Activated CD8-positive, alpha-beta T cell treated with anti-CD3 and anti-CD28 coated beads for 36 hours (primary cell): ENCODE measurements at places on chromosomes 5 and 9. TPM values are rescaled to one million over a fixed set of nuclear protein-coding genes. Genes with fewer than 3 reads are reported as not detected.

DNA sequence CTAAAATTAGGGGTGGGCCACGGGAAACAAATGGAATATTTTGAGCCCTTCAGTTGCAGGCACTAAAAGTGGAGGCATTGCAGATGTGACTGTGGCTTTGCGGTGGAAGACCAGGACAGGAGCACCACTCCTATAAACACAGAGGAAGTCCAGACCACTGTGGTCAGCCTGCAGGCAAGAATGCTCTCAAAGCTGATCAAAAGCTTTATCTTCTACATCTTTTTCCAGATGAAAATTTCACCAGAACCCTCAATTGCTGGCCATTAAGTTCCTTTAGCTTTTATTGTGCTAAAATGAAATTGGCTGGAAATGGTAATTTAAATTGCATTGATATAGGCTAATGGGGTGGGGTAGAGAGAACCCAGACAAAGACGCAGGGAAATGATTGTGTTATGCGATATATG lies 208.8 kb downstream of the ERCC6L2 start:
- DNase-seq: no peak

RIOK2 gene
- 33.1 TPM for total RNA-seq

- no peak for DNase-seq
Measured at GRCh38 chr5:108760512-108760911, 12.8 kb downstream of the FER start.

DNA sequence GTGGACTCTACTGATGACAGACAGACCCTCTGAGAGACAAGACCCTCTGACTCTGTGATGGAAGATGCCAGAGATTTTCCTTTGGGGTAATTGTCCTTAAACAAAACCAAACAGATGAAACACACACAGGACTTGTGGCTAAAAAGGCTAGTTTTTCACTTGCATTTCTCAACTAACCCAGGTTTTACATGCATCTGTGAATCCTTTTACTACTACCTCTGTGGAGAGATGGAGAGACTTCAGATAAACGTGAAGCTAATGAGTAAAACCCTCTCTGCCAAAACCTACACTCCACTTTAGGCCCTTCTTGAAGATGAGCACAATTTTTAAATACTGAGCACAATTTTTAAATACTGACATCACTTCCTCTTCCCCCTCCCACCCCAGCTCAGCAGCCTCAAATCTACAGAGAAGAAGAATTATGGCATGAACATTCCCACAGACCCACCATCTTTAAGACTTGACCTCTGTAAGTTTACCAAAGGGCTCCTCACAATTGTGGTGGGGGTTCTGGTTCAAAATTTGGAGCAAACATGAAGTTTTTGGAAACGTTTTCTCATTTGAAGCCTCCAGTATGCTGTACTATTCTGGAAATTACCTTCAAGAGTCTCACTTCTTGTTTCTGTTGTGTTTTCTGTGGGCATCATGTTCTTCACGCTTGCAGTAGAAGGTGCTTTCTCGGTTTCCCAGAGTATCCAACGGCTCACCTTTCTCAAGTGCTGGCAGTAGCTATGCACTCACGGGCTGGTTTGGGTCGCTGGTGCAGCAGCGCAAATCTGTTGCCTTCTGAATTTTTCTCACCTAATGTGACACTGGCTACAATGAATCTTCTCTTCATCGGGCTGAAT lies 42.7 kb downstream of the ACER2 start:
- no peak for DNase-seq

MYMK gene
- not detected for total RNA-seq

DNA sequence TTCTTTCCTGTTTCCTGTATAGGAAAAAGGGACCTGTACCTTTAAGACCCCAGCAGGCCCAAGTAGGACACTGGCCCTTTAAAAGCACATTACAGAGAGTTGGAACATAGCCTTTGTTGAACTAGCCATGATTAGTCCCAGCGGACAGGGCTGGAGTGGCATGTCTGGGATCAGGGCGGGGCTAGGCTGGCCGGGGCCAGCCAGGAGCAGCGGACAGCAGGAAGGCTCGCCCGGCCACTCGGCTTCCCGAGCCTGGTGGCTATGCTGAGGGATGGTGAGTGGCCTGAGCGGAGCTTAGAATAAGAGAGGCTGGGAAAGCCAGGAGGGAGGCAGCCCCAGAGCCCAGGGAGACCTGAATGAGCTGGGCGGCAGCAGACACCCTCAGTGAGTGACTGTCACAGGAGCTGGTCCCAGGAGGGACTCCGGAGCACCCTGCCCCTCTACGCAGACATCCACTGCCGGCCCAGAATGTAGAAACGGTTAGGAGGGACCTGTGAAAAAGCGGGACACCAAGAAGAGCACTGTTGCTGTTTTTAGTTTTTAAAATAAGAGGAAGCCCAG lies 92.1 kb downstream of the DAB2IP start:
- DNase-seq: no peak

DNA sequence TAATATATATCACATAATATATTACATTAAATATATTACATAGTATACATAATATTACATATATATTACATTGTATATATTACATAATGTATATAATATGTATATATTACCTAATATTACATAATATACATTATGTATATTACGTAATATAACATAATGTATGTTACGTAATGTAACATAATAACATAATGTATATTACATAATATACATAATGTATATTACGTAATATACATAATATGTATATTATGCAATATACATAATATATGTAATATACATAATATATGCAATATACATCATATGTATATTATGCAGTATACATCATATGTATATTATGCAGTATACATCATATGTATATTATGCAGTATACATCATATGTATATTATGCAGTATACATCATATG lies 19.1 kb downstream of the CYLC2 start:
- DNase-seq: no peak

DNA sequence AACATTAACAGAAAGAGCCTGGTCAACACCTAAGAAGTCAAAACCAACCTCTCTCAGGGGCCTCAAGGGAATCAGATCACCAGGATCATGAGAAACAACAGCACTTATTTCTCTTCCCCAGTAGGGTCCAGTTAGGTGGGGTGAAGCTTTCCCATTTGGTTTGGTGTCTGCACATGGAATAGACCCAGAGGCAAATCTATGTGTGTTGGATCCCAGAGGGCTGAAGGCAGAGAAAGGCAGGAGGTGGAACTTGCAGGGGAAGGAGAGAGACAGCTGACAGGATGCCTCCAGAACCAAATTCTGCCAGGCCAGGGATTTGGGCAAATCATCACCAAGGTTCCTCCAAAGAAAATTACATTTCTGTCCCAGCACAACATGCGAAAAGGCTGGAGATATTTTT lies 104.8 kb upstream of the SPOCK1 start:
- no peak for DNase-seq

DMRT3 gene
- not detected for total RNA-seq

DNA sequence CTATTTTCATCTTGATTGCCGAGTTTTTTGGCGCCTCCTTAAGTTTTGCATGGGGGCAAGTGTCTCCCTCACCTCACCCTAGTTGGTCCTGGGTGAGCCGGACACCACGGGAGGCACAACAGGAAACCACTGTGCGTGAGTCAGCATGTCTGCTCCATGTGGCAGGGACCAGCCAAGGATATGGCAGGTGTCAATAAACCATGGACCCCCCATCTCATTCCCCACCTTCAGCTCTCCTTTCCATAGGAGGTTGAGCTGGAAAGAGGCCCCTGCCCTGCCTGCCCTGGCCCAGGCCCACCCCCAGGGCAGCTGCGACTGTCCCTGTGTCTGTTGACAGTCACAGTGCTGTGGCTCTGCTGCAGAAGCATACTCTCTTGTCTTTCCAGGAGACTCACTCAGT lies 3.1 kb downstream of the SPACA9 start:
- no peak for DNase-seq

PGM5 gene
- not detected for total RNA-seq

TOR4A gene
- 3.0 TPM for total RNA-seq

PLPP6 gene
- 3.2 TPM for total RNA-seq
